NCI-H524 (cell line): ENCODE measurements at places on chromosomes 1 and 21.

GRCh38 chr1:208432346-208432745 lies 188.2 kb upstream of the PLXNA2 start:
- DNase-seq, result peak; percentile 38

- DNase-seq, result no peak
These were observed 1.2 kb downstream of the MAPKAPK2 start for GRCh38 chr1:206685769-206686477.

- no peak for DNase-seq
These were observed 325.0 kb upstream of the ESRRG start for GRCh38 chr1:217048104-217048707.

DNA sequence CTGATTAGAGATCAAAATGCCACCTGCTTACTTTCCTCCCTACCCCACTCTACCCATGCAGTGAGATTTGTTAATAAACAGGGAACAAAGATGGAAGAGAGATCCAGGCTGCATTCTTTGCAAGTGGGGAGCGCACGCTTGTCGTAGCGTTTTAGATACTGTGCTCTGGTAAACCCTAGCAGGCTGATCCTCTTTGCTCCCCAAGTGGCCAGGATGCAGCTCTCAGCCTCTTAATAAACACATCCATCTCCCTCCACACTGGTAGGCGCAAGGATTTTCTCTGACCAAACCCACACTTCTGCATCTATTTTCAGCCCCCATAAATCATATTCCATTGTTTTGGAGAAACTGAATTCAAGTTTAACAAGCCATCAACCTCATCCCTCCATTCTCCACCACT lies 2.9 kb downstream of the PGBD5 start:
- peak; percentile 22 for DNase-seq

- DNase-seq, result no peak
These were observed 144.1 kb downstream of the TNR start for GRCh38 chr1:175599212-175599705.
